Vagina (tissue), 2 donors: ENCODE measurements at places on chromosomes 12 and 14. TPM values are rescaled to one million over a fixed set of nuclear protein-coding genes. Genes with fewer than 3 reads are reported as not detected.
A peak's percentile ranks its signal among the peaks of the same experiment; 100 is the strongest.

GRCh38 chr12:113914176-113914575, 51.9 kb downstream of the RBM19 start:
- no peak for DNase-seq

The RPL6 gene
- 1,081 TPM for total RNA-seq

DNA sequence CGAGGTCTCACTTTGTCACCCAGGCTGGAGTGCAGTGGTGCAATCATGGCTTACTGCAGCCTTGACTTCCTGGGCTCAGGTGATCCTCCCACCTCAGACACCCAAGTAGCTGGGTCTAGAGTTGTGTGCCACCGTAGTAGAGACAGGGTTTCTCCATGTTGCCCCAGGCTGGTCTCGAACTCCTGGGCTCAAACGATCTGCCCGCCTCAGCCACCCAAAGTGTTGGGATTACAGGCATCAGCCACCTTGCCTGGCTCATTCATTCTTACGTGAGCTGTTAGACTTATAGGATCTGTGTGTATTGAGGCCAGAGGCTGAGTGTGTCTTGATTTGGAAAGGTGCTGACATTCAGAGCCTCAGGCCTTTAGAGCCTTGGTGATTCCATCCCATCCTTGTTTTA, 128.1 kb downstream of the SLC25A47 start:
- DNase-seq: peak; percentile 64

The BCL11B gene
- 11.5 TPM for total RNA-seq

- DNase-seq: no peak
Observed at GRCh38 chr12:108310489-108310888, 28.6 kb downstream of the CMKLR1 start.

DNA sequence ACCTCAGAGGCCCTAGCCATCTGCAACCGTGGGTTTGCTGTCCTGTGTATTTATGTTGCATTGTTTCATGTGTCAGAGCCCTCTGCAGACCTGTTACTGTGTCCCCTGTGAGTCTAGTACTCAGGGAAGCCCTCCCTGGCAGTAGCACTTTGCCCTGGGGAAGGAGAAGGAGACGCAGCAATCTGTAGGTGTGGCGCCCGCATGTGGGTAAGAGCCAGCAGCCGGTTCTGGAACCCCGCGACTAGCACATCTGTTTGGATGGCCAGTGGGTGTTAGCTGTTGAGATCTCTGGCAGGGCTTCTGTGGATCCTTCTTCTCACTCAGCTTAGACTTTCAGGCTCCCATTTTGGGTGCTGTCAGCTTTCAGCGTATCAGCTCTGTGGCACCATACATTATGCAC, 57.0 kb downstream of the TECPR2 start:
- DNase-seq: no peak

DNA sequence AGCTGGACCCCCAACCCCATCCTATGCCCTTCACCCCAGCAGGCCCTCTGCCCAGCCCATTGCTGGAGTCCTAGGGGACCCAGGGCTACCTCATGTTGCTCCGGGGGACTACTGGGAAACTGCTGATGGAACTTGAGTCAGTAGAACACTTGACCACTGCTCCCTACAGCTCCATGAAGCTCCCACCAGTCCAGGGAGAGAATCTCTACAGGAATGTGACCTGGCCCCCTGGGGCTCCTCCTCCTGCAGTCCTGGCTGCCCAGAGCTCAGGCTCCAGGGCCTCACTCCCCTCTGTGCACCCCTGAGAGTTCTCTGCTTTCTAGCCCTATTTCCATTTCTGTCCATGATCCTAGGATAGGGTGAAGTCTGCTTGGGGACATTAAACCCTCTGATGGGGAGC, 10.8 kb upstream of the AQP2 start:
- DNase-seq: no peak

- DNase-seq: no peak
Observed at GRCh38 chr12:210277-211141, 3.4 kb downstream of the SLC6A12 start.

GRCh38 chr14:95268350-95268749, 51.4 kb downstream of the CLMN start:
- DNase-seq: no peak

- DNase-seq: no peak
Observed at GRCh38 chr12:120835657-120836056, 68.5 kb downstream of the SPPL3 start.

DNA sequence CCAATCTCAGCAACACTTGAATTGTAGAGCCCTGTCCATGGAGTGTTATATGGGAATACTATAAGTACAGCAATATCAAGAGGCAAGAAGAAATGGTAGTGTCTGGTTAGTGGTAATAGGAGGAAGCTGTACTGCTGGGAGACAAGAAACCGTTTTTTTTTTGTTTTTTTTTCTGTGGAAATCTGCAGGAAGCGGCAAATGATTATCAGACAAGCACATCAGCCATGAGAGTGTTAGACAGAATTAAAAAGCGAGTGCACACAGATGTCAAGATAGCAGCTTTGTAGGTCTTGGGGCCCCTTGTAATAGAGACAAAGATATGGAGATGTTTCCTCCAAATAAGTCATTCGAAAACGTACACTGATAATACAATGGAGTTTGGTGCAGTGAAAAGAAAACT, 6.7 kb downstream of the TESPA1 start:
- no peak for DNase-seq

The SLC38A2 gene
- total RNA-seq: 352 TPM

DNA sequence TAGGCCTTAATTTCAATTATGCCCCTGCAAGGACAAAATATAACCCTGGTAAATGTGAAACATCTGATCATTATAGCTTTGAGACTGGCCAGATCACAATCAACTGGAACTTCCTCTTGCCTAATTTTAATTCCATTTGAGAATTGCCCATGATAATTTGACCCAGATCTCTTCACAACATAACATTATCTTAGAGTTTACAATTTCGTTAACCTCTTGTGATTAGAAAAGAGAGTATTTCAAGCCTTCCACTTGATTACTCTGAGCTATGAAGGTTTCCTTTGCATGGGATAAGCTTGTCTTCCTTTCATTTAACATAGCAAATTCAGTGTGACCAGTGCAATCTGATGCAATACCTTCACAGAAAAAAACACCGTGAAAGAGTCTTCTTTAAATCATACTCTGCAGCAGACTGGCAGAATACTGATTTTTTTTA, 143.6 kb downstream of the DUSP6 start:
- no peak for DNase-seq

GRCh38 chr12:118145113-118145797, 9.3 kb downstream of the PEBP1 start:
- no peak for DNase-seq

- DNase-seq: no peak
Observed at GRCh38 chr12:4287325-4288211, 14.0 kb downstream of the CCND2 start.

DNA sequence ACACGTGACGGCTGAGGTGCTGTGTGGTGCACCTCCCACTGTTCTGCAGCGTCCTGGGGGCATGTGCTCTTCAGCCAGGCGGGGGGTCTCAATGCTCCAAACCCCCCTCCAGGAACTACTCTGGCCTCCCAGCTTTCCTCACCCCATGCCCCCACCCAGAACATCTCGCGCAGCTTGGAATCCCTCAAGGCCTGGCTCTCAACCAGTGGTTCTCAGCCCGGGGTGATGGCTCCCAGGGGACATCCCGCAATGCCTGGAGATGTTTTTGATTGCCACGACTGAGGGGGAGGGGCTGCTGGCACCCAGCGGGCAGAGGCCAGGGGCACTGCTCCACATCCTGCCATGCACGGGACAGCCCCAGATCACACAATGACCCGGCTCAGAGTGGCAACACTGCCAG, 78.9 kb upstream of the DICER1 start:
- DNase-seq: no peak

The ISM2 gene
- total RNA-seq: 3.9 TPM

GRCh38 chr12:118346895-118347294, 25.8 kb downstream of the TAOK3 start:
- DNase-seq: no peak

The NAB2 gene
- total RNA-seq: 34.4 TPM

DNA sequence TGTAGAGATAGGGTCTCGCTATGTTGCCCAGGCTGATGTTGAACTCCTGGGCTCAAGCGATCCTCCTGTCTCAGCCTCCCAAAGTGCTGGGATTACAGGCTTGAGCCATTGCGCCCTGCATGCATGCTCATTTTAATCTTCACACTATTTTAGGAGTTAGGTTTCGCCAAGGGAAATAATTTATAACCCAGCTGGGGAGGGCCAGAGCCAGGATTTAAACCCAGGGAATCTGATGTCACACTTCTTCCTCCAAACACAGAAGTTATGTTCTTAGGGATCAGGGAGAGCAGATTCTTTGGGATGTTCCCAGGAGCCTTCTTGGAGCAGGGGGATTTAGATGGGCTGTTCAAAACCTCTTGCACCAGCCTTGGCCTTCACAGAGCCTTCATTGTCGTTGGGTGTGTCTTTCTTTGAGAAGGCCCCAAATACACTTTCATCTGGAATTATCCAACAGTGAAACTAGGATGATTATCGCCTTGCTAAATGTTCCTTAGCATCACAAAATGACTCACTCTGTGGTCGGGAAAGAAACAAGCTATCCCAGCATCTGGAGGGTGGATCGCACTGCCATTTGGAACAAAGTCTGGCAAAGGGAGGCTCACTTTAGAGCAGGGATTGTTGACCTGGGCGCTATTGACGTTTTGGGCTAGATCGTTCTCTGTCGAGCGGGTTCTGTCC, 8.2 kb upstream of the PPP1CC start:
- DNase-seq: no peak
